CD4-positive, alpha-beta T cell treated with Interleukin-17A for 1 hour (primary cell): ENCODE measurements at places on chromosomes 7 and 10.
A peak's percentile ranks its signal among the peaks of the same experiment; 100 is the strongest.

DNA sequence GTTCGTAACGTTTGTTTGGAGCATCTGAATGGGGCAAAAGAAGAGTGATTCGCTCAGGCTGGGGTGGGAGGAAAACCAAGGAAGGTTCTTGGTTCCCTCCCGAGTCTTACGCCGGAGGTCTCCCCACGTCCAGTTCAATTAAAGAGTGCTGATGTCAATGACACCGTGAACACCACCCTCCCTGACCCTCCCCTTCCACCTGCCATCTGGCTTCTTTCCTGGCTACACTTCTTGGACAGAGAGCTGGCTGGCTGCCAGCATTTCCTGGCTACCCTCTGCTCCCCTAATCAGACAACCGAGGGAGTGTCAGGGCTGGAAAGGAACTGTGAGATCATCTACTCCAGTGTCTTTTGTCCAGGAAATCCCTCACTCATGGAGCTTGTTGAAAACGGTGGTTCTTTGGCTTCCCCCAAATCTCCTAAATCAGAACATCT is 24.1 kb upstream of the FFAR4 start:
- no peak for DNase-seq

- no peak for DNase-seq
Measured at GRCh38 chr10:93255546-93255945, 181.9 kb downstream of the CYP26A1 start.

DNA sequence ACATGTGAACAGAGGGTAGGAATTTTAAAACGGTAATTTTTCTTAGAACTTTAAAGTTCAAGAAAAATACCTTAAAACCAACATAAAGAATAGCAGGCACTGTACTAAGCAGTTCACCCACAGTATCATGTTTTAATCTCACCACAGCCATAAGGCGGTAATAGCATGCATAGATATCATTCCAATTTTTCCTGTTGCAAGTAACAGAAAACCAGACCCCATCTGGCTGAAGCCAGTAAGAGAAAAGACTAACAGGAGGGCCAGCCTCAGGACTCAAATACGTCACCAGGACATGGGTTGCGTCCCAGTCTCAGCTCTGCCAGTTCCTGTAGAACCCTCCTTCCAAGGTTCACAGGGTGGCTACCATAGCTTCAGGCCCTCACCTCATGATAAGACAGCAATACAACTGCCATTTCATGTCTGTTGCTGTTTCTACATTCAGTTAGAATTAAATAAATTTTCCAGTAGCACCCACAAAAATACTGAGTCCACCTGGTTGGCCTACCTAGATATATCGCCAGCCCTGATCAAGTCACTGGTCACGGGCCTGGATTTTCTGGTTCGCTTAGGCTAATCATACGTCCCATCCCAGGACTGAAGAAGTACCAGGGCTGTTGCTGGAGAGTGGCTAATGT is 2.0 kb upstream of the RNF32 start:
- no peak for DNase-seq

- DNase-seq, result no peak
Measured at GRCh38 chr10:119112056-119112455, 8.1 kb downstream of the DENND10 start.

- no peak for DNase-seq
Measured at GRCh38 chr10:114303556-114303955, 64.5 kb downstream of the VWA2 start.

- peak; percentile 13 for DNase-seq
Measured at GRCh38 chr7:137996386-137996851, 5.5 kb downstream of the CREB3L2 start.

- DNase-seq, result no peak
Measured at GRCh38 chr10:10786109-10787090, 231.3 kb upstream of the CELF2 start.

DNA sequence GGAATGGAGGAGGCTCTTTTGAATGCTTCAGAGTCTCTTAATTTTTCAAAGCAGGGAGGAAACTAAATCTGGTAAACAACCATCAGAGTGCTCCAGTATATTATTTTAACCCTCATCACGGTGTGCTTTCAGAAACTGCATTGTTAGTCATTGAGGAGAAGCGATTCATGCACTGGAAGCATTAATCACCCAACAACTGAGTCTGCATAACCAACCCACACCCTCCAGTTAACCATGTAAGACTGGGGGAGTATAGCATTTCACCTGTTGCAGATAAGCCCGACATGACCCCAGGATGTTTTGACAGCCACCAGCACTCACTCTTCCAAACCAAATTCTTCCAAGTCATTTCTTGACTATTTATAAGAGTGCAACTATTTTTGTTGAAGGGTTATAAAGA is 257.6 kb downstream of the GATA3 start:
- DNase-seq, result no peak

- DNase-seq, result no peak
Measured at GRCh38 chr7:101557421-101557820, 71.7 kb downstream of the MYL10 start.
